Astrocyte (in vitro differentiated cells and primary cell): ENCODE measurements at places on chromosomes 6 and 20.

DNA sequence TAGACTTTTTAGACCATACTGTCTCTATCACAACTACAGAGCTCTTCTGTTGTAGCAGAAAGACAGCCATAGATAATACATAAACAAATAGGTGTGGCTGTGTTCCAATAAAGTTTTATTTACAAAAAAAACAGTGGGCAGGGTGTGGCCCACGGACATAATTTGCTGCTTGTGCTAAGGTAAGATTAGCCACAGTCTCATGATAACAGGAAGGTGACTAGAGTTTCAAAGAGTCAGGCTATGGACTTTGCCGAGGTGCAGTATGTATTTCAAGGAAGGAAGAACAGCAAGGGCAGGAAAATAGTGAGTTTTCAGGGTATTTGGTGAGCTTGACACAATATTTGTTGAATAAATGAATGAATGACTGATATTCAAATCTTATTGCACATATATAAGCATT is 20.2 kb downstream of the SOBP start:
- no peaks in the 10 kb centered on the region for H3K36me3 ChIP-seq
- no peaks in the 10 kb centered on the region for H3K4me1 ChIP-seq
- no peak overlapping the region for H3K27ac ChIP-seq
- no peaks in the 10 kb centered on the region for H3K27me3 ChIP-seq
- H3K4me3 ChIP-seq: no peak overlapping the region
- no peak for DNase-seq

GRCh38 chr6:123598011-123598410 is 38.7 kb downstream of the TRDN start:
- H3K36me3 ChIP-seq: no peaks in the 10 kb centered on the region
- no peak for DNase-seq
- H3K4me1 ChIP-seq: no peaks in the 10 kb centered on the region
- no peaks in the 10 kb centered on the region for H3K27me3 ChIP-seq

DNA sequence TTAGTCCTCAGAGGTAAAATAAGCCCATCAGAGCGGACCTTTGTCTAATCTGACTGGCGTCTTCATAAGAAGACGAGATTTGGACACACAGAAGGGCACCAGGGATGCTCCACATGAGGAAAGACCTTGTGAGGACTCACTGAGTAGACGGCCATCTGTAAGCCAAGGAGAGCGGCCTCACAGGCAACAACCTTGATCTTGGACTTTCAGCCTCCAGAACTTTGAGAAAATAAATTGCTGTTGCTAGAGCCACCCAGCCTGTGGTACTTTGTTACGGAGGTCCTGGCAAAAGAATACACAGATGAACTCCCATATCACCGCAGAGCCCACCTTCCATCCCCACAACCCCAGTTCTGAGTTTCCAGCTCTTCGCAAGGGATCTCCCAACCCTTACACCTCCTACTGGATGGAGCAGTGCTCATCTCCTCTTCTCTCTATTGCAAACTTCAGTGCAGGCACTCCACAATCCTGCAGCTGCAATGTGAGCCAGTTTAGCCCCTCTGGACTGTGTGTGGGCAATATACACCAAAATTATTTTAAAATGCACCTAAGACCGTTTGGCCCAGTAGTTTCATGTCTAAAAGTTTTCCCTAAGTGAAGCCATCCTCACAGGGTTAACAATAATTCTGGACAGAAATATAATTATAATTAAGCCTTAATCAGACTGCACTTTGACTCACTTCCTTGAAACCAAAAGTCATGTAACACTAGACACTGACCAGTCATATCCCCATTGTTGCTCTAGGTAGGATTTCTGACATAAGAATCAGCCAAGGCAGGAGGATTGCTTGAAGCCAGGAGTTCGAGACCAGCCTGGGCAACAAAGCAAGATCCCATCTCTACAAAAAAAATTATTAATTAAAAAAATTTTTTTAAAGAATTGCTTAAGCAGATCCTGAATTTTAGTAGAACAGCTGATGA is 8.8 kb upstream of the TRIM31 start:
- no peak overlapping the region for H3K27ac ChIP-seq
- no peak overlapping the region for H3K4me3 ChIP-seq
- H3K4me1 ChIP-seq: no peaks in the 10 kb centered on the region
- peaks cover 19% of the 10 kb centered on the region for H3K27me3 ChIP-seq
- no peaks in the 10 kb centered on the region for H3K36me3 ChIP-seq

- H3K27ac ChIP-seq: peak overlapping the region; percentile 50
- H3K36me3 ChIP-seq: no peaks in the 10 kb centered on the region
- peak; percentile 62 for DNase-seq
- H3K4me1 ChIP-seq: peaks cover 4% of the 10 kb centered on the region
- H3K27me3 ChIP-seq: no peaks in the 10 kb centered on the region
Observed at GRCh38 chr6:3063733-3064700, 4.3 kb upstream of the RIPK1 start.

- peaks cover 11% of the 10 kb centered on the region for H3K4me1 ChIP-seq
Observed at GRCh38 chr20:2390951-2391675, 10.4 kb downstream of the TGM6 start.

DNA sequence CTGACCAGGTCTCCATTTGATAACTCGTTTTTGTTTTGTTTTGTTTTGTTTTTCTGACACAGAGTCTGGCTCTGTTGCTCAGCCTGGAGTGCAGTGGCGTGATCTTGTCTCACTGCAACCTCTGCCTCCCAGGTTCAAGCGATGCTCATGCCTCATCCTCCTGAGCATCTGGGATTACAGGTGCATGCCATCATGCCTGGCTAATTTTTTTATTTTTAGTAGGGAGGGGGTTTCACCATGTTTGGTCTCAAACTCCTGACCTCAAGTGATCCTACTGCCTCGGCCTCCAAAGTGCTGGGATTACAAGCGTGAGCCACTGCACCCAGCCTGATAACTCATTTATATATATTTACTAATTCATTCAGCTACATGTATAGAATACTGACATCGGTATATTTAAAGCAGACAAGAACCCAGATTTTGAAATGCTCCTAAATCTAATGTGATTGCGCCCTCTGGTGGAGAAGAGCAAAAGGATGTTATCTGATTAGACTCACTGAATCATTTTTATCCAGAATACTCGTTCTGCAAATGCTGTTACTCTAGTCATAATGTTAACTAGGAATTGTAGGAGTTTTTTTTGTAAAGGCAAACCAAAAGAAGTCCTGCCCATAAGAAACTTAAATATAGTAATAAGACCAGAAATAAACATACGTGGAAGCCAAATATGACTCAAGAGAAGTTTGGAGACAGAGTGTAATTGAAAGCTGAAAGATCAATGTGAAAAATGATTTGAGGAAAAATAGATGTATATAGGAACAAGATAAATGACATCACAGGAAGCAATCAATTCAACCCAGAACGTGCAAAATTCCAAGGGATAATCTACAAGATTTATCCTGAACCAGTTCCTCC is 5.3 kb upstream of the COL12A1 start:
- peak; percentile 37 for DNase-seq
- H3K4me1 ChIP-seq: peaks cover 23% of the 10 kb centered on the region
- peaks cover 5% of the 10 kb centered on the region for H3K27me3 ChIP-seq
- no peak overlapping the region for H3K27ac ChIP-seq
- H3K4me3 ChIP-seq: no peak overlapping the region
- H3K36me3 ChIP-seq: no peaks in the 10 kb centered on the region

- peaks cover 18% of the 10 kb centered on the region for H3K4me1 ChIP-seq
- H3K4me3 ChIP-seq: no peak overlapping the region
- DNase-seq: peak; percentile 61
- no peaks in the 10 kb centered on the region for H3K27me3 ChIP-seq
- no peaks in the 10 kb centered on the region for H3K36me3 ChIP-seq
- H3K27ac ChIP-seq: no peak overlapping the region
Observed at GRCh38 chr6:11096109-11096508, 2.5 kb downstream of the SMIM13 start.

- no peaks in the 10 kb centered on the region for H3K27me3 ChIP-seq
- DNase-seq: no peak
- H3K27ac ChIP-seq: no peak overlapping the region
- H3K36me3 ChIP-seq: no peaks in the 10 kb centered on the region
Observed at GRCh38 chr6:87102151-87102621, 7.3 kb upstream of the CGA start.

DNA sequence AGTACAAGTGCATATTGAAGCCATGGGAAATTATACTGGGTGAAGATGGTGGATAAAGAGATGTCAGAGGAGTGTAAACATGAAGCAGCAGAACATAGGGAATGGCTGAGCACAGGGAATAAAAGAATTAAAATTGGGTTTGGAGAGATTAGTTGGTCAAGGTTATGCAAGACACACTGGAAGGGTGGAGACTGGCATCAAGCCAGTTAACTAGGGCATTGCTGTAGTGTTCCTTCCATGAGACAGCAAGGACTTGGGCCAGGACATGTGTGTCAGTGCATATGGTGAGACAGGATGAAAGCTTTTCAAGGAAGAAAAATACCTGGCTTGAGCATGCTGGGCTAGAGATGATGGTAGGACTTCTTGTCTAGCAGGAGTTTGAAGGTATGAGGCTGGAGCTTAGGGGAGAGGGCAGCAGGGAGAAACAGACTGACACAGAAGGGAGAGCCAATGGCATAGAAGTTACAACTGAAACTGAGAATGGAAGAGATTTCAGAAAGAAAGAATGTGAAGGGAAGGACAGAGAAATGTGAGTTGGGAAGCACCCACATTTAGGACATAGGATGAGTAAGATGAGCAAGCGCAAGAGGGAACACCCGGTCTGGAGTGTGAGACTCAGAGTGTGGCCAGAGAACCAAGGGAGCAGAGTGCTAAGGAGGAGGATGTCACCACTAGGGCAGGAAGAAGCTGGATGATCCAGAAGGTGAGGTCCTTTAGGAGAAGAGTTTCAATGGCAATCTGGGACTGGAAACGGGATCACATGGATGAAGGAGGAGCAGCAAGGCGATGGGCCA is 14.5 kb upstream of the TMEM170B start:
- no peaks in the 10 kb centered on the region for H3K27me3 ChIP-seq
- H3K4me3 ChIP-seq: no peak overlapping the region
- no peak overlapping the region for H3K27ac ChIP-seq
- no peak for DNase-seq
- no peaks in the 10 kb centered on the region for H3K4me1 ChIP-seq

DNA sequence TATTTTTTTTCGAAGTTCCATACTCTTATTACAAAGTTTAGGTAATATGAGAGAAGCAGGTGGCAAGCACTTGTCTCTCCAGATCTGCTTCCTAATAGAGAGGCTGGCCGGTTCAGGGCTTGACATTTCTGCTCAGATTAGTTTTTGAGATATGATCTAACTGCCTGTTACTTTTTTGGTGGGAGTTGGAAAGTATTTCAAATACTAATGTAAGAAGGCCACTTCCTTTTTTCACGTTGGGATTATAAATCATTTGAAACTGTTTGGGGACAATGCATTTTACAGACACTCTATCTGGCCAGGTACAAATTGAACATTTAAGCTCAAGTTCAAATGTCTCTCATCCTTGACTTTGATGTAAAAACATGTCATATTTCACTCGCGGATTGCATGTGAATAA is 222.1 kb upstream of the SULF2 start:
- H3K36me3 ChIP-seq: no peaks in the 10 kb centered on the region
- no peaks in the 10 kb centered on the region for H3K4me1 ChIP-seq
- H3K27ac ChIP-seq: no peak overlapping the region
- DNase-seq: no peak
- H3K4me3 ChIP-seq: no peak overlapping the region

DNA sequence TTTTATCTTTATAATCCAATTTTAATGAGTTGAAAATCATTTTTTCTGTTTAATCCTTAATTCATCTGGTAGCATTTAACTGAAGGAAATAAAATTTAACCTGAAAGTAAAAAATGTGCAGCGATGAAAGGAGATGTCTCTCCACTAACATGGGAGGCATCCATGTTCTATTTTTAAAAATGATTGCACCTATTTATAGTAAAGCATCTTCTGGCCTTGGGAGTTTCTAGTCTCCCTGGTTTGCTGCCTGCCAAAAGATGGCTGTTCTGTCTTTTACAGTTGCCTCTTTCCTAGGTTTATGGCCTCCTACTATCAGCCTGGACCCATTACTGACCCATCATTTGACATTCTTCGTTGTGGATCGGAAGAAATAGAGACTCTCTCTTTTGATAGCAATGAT is 143.0 kb downstream of the B3GAT2 start:
- no peak overlapping the region for H3K4me3 ChIP-seq
- no peaks in the 10 kb centered on the region for H3K27me3 ChIP-seq
- no peak overlapping the region for H3K27ac ChIP-seq

DNA sequence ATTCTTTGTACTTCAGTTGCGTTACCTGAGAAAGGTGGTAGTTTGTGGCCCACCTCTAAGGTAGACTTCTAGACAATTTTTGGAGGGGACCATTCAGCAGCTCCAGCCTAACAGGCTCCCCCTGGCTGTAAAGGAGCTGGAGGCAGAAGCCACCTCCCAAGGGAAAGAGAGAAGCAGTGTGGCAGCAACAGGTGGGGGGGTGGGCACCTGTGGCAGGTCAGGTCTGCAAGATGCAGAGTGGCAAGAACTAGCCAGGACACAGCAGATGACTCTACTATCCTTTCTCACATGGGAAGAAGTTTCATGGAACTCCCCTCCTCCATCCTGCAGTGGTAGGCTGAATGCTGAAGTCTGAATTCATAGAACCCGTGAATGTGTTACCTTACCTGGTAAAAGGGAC is 148.3 kb upstream of the DTNBP1 start:
- no peak for DNase-seq
- no peak overlapping the region for H3K4me3 ChIP-seq
- H3K27ac ChIP-seq: no peak overlapping the region
- H3K4me1 ChIP-seq: no peaks in the 10 kb centered on the region

GRCh38 chr6:101666256-101666655 is 272.7 kb downstream of the GRIK2 start:
- peak; percentile 92 for DNase-seq
- no peak overlapping the region for H3K4me3 ChIP-seq
- no peaks in the 10 kb centered on the region for H3K27me3 ChIP-seq
- H3K36me3 ChIP-seq: no peaks in the 10 kb centered on the region
- no peak overlapping the region for H3K27ac ChIP-seq

- peaks cover 11% of the 10 kb centered on the region for H3K4me1 ChIP-seq
- H3K36me3 ChIP-seq: peaks cover 7% of the 10 kb centered on the region
- H3K27ac ChIP-seq: no peak overlapping the region
- no peaks in the 10 kb centered on the region for H3K27me3 ChIP-seq
Observed at GRCh38 chr6:131854803-131855202, 47.0 kb downstream of the ENPP1 start.

DNA sequence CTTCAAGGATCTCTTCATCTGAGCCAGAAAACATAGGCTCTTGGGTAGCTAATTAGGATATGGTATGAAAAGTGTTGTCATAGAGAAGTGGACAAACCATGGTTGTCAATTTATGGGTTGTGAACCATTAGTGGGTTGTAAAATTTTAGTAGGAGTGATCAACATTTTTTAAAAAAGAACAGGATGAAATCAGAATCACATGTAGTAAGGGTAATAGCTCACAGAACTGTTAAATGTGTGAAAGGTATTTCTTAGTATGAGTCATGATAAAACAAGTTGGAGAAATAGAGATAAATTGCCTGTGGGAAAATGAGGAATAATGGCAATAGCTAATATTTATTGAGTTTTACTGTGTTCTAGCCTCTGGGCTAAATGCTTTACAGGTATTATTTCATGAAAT is 113.4 kb downstream of the MAP3K4 start:
- H3K27me3 ChIP-seq: no peaks in the 10 kb centered on the region
- H3K36me3 ChIP-seq: peaks cover 30% of the 10 kb centered on the region
- H3K4me3 ChIP-seq: no peak overlapping the region
- peaks cover 16% of the 10 kb centered on the region for H3K4me1 ChIP-seq

- H3K4me3 ChIP-seq: no peak overlapping the region
- peak; percentile 8 for DNase-seq
- no peaks in the 10 kb centered on the region for H3K4me1 ChIP-seq
- H3K27me3 ChIP-seq: no peaks in the 10 kb centered on the region
- no peak overlapping the region for H3K27ac ChIP-seq
- no peaks in the 10 kb centered on the region for H3K36me3 ChIP-seq
Observed at GRCh38 chr6:92715991-92716390, 703.4 kb downstream of the EPHA7 start.
